ENCODE measurements at places on chromosomes 3 and 15.

GRCh38 chr15:95346721-95347475 lies 983.6 kb upstream of the NR2F2 start:
- no peak for DNase-seq

DNA sequence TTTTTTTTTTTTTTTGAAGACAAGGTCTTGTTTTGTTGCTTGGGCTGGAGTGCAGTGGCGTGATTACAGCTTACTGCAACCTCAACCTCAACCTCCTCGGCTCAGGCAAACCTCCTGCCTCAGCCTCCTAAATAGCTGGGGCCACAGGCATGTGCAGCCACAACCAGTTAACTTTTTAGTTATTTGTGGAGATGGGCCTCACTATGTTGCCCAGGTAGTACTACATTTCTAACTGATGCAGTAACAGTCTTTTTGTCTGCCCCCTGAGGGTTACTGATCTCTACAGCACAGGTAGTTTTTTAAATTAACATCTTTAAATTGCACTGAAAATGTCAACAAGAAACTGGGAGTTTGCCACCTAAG lies 3.4 kb upstream of the LMLN start:
- no peak for DNase-seq

DNA sequence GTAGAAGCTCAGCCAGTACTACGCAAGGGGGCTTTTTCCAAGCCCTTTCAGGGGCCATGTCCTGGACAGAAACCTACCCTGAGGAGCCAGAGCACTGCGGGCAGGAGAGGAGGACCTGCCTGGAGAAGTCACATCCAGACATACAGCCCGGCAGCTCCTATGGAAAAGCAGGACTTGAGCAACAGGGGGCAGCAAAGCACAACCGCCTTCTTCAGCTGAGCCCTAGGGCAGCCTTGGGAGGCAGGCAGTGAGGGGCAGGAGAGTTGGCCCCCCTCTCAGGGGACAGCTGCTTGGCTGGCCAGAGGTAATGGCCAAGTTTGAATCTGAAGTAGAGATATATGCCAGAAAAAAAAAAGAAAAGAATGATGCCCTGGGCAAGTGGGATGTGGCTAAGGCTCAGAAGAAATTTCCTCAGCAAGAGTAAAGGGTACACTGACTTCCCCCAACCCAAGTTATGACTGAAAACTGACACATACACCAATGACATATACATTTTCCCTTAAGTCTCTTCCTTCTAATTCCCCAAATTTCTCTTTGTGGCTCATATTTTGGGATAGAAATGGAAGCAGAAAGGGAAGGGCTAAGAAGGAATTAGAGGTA lies 56.9 kb downstream of the CYP19A1 start:
- DNase-seq, result no peak

- no peak for DNase-seq
Observed at GRCh38 chr3:4717363-4717740, 224.2 kb downstream of the ITPR1 start.

GRCh38 chr15:67931861-67932260 lies 92.0 kb upstream of the RNU6-1 start:
- DNase-seq, result no peak

- no peak for DNase-seq
Observed at GRCh38 chr15:88647351-88648105, 8.7 kb downstream of the ISG20 start.

DNA sequence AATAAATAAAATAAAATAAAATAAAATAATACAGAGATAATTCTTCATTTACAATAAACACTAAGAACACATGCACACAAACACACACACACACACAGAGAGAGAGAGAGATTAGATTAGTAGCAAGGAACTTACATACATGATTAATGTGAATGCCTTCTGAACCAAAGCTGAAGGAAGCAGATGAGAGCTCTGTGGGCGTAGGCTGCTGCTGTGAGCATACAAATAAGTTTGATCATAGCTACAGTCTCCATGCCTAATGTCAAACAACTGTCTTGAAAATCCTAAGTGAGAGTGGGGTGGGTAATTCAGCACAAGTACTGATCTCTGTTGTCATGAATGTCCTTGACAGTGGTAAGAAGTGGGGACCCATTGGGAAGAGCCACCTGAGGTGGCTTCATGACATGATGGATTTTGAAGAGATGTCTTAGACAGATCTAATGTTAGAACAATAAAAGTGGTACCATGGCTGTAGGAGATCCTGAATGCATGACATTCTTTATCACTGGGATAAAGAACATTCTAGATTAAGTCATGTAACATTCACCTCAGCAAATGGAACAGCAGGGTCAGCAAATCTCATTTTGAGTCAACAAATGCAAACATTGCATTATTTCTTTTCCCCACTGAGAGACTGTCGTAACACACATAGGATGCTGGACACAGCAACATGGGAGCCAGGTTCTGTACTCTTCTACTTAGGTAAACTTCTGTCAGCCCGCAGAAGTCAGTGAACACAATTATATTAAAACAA lies 46.2 kb downstream of the CHL1 start:
- DNase-seq, result no peak

DNA sequence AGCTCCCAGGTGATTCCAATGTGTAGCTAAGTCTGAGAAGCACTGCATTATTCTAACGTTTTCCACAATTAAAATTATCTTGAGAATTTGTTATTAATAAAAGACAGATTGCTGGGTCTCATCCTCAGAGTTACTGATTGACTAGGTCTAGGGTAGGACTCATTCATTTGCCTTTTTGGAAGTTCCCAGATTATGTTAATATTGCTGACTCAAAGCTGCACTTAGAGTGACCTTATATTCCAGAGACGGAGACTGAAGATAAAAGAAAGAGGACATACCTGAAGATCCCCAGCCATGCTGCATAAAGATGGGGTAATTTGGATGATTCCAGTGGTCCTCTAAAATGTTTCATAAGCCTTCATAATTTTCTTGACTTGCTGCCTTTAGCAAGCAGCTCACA lies 81.8 kb downstream of the PLSCR2 start:
- no peak for DNase-seq

GRCh38 chr3:47612879-47613278 lies 34.2 kb upstream of the CSPG5 start:
- DNase-seq, result no peak

- no peak for DNase-seq
Observed at GRCh38 chr15:82044373-82045178, 1.2 kb downstream of the MEX3B start.

GRCh38 chr15:79682285-79682684 lies 214.5 kb downstream of the MTHFS start:
- DNase-seq, result no peak

DNA sequence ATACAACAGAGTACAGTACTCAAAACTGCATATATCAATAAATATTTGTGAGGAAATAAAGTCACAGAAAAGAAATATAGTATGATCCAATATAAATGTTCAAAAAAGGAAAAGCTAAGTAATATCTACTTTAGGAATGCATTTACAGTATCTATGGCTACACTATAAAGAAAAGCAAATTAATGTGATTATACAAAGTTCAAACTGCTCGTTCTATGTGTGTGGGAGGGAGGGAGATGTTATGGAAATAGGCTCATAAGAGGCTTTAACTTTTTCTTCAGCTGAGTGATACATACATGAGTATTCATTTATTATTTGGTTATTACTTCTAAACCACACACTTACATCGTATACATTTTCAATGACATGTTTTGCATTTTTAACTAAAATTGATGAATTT lies 377.7 kb upstream of the AGTR1 start:
- DNase-seq, result no peak

- DNase-seq, result no peak
Observed at GRCh38 chr3:133996996-133997395, 32.7 kb downstream of the SLCO2A1 start.

DNA sequence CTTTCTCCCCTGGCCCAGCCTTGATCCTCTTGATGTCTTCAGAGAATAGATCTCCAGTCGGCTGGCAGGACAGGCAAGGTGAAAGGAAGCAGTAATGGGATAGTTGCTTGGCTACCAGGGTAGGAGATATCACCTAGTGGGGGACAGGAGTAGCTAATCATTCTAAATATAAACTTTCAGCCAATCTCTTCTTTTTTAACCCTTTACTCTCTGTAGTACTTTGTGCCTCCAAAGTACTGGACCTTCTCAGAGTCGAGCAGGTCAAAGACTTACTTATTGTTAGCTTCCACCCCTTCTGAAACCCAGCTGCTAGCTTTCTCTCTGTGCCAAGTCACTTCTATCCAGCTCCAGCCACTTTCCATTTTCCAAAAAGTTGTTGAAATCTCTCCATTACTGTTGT lies 43.4 kb upstream of the FILIP1L start:
- DNase-seq, result no peak

DNA sequence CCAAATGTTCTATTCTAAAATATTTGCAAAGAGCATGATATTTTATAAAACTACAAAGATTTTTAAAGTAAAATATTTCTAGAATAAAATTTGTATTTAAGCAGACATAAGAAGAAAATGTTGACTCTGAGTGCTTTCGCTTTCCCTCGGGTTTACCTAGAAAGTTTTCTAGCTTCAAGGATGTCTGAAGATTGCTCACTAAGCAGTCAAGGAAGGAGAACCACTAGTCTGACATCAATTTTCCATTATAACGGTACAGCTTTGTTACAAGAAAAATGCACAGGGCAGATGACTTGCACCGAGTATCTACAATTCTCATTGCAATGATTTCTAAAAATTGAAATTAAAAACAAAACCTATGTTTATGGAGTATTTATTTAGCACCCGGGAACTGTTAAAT lies 14.2 kb downstream of the GPR15 start:
- DNase-seq, result no peak

- DNase-seq, result no peak
Observed at GRCh38 chr3:79872483-79872882, 104.7 kb upstream of the ROBO1 start.

DNA sequence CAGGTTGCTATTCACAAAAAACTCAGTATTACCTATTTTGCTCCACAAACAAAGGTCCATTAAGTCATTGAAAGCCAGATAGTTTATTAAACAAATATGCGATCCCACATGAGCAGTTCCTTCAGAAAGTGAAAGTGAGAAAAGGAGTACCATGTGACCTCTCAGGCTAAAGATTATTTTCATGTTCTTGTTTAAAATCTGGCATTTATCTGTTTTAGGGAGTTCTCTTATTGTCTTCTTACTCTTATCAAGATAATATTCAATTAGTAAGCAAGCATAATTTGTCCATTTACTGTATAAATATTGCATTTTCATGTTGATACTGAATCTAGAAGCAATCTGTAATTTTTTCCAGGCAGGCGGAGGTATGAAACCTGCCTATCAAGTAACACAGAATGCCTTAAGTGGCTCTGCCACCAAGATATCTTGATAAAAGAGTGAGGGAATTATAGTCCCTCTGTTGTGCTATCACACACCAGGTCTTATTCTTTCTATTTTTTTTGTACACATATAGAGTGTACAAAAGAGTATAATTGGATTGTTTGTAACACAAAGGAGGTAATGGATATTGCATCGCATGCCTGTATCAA lies 20.1 kb upstream of the PLSCR5 start:
- DNase-seq, result no peak

DNA sequence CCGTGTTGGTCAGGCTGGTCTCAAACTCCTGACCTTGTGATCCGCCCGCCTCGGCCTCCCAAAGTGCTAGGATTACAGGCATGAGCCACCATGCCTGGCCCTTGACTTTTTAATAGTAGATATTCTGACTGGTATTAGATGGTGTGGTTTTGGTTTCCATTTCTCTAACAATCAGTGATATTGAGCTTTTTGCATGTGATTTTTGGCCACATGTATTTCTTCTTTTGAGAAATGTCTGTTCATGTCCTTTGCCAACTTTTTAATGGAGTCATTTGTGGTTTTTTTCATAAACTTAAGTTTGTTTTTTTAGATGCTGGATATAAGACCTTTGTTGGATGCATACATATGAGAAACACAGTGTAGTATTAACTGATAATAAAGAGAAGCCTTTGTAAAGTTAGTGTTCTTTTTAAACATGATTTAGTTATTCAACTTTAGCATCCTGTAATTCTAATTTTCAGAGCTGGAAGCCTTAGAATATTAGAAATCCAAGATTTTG lies 280.8 kb downstream of the RBMS3 start:
- no peak for DNase-seq

- no peak for DNase-seq
Observed at GRCh38 chr3:157113832-157114505, 46.0 kb downstream of the CCNL1 start.

- DNase-seq, result peak; percentile 49
Observed at GRCh38 chr3:186849374-186849975, 7.0 kb downstream of the ADIPOQ start.

- no peak for DNase-seq
Observed at GRCh38 chr3:195708061-195708460, 12.7 kb upstream of the MUC20 start.

DNA sequence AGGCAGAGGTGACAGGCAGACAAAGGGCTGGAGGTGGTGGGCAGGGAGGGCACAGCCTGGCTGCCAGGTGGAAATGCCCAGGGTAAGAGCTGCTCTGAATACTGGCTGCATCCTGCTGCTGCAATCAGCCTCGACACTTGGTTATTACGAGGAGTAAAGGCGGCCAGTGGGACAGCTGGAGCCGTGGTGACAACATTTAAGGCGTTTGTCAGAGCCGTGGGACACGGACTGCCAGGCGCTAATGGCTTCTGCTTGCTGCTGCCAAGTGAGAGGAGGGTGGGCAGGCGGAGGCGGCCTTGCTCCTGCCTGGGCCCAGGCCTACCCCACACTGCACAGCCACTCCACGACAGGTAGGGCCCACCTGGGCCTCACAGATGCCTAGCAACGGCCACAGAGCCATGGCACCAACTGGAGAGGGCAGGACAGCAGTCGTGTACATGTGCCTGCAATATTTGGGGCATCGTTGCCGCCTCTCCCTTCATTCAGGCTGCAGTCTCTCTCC lies 49.2 kb upstream of the TMEM115 start:
- no peak for DNase-seq

GRCh38 chr15:85499371-85499887 lies 119.0 kb downstream of the AKAP13 start:
- DNase-seq, result no peak

- DNase-seq, result no peak
Observed at GRCh38 chr15:95864467-95864886, 466.0 kb upstream of the NR2F2 start.

- DNase-seq, result no peak
Observed at GRCh38 chr3:16496408-16497222, 16.9 kb downstream of the RFTN1 start.

GRCh38 chr15:43883571-43883970 lies 56.8 kb downstream of the WDR76 start:
- DNase-seq, result no peak

DNA sequence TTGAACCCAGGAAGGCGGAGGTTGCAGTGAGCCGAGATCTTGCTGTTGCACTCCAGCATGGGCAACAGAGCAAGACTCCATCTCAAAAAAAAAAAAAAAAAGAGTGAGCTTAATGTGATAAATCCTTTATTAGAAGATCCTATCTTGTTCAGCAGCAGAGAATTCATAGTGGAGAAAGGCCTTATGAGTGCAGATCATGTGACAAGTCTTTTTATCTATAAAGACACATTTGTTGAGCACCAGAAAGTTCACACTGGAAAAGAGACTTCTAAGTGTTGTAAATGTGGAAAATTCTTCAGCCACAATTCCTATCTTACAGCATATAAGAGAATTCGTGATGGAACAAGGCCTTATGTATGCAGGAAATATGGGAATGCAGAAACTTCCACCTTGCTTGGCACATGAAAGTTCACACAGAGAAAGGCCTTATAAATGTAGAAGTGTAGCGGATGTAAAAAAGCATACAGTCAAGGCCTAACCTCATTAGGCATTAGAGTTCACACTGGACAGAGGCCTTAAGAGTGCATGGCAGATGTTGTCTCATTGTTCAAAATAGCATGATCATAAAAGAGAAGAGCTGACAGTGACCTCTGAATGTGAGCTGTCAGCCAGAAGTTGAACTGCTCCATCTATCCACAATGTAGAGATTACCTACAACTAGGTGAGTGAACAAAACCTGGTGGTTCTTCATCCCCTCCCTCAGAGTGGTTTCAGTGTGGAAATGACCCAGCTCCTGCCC lies 16.7 kb downstream of the ADAM10 start:
- DNase-seq, result no peak

- DNase-seq, result no peak
Observed at GRCh38 chr3:187906416-187906815, 161.1 kb upstream of the BCL6 start.

Data from hematopoietic multipotent progenitor cell treated with erythropoietin and hydrocortisone succinate and interleukin-3 and kit ligand, for 17 days (in vitro differentiated cells).